ENCODE measurements at places on chromosomes 1 and 21.

- no peak for DNase-seq
Observed at GRCh38 chr21:44618504-44618903, 6.6 kb downstream of the KRTAP10-8 start.

DNA sequence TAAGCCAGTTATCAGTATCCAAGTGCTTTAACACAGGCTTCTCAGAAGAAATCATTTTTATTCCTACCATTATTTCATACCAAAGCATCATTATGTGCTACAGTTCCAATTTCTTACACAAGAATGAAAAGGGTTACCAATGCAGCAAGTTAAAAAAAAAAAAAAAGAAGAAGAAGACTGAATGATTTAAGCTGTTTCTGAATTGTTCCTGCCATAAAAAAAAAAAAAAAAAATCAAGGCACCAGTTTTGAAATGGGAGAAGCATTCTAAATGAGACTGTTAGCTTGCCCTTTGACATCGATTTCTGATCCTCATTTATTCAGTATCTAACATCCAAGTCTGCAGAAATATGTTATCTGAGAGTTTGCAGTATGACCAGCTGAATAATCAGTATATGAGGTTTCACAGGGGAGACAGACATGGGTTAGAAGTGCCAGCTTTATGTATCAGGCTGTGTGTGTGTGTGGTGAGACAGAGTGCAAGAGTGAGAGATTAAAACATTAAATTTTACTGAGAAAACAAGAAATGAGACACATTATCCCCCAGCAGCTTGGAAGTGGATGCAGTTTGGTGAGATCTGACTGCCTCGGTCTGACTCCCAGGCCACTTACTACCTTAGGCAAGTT, 105.8 kb downstream of the COLGALT2 start:
- no peak for DNase-seq

DNA sequence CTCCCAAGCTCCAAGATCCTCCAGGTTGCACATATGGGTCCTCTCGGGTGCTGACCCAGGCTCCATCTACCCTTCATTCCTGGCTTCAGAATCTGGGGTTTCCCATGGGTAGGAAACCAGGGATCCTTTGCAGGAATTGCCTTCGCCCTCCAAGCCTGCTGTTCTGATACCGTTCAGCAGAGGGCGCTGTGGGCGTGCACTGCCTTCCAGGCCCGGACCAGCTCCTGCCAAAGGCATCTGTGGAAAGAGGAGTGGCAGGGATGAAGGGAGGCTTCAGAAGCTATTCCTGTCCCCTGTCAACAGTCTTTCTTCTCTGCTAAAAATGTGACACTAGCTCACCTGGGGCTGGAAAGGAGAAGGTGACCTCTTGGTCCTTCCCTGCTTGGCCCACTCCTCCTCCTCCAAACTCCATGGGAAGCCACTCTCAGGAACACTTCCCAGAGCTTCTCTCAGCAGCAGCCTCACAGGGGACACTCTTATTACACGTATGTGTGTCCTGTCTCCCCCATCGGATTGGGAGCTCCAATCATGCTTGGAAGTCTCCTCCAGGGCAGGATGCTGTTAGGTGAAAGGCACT, 71.2 kb downstream of the VWA5B1 start:
- DNase-seq, result no peak

DNA sequence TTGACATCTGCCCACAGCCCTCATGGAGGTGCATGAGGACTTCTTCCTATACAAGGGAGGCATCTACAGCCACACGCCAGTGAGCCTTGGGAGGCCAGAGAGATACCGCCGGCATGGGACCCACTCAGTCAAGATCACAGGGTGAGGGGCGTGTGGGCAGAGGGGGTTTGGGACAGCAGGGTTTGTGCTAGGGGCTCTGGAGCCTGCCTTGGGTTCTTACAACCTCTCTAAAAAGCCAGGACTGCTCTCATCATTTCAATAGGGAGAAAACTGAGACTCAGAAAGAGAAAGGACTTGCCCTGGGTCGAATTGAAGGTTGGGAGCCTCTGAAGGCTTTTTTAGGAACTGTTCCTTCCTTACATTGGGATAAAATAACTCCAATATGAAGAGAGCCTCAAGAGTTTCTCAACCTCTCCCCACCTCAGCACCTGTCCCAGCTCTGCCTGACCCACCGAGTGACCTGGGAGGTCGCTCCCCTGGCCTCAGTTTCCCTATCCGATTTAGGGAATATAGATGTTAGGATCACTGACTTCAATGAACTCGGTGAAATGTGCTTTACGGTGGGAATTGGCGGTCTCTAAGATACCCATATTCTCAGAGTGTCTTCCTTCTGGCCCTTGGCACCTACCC, 9.5 kb downstream of the TINAGL1 start:
- no peak for DNase-seq
